Astrocyte (in vitro differentiated cells and primary cell): ENCODE measurements at places on chromosomes 4 and X.

DNA sequence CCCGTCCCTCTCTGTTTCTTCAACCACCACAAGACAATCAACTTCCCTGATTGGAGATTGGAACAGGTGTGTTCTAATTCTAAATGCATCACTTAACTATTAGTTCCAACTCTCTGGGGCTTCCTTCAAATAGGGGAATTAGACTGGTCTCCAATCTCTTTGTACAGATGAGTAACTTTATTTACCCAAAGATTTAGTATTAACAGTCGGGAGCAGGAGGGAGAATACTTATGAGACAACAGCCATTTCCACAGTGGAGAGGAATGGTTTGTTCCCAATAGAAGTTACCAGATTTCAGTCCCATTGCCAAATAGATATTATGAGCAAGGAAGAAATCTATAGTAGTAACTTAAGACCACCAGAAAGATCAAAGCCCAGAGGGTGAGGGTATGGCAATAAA lies 46.2 kb downstream of the CASK start:
- DNase-seq = no peak

DNA sequence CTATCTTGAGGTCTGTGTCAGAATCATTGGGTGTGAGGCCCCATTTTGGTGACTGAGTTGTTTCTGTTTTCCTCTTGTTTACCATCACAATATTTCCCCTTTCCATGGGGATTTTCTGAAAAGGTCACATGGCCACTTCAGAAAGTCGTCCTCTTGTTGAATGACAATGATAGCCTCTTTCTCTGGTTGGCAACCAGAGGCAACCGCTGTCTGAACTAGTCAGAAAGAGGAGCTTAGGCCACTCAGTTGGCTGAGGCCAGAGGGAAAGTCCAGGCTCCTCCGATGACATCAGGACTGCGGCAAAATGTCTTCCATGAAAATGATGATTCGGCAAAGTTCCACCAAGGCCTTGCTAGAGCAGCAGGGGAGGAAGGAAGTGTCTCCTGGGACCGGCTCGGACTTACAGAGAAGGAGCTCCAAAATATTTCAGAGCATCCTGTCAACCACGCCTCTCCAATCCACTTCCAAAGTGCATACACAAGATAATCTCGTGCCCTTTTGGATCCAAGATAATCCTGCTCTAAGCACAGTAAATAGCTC lies 19.1 kb upstream of the RBM47 start:
- DNase-seq = no peak

GRCh38 chr4:139331185-139331584 lies 28.9 kb upstream of the NDUFC1 start:
- peak; percentile 38 for DNase-seq

- no peak for DNase-seq
Measured at GRCh38 chr4:112706840-112707207, 69.9 kb downstream of the LARP7 start.

DNA sequence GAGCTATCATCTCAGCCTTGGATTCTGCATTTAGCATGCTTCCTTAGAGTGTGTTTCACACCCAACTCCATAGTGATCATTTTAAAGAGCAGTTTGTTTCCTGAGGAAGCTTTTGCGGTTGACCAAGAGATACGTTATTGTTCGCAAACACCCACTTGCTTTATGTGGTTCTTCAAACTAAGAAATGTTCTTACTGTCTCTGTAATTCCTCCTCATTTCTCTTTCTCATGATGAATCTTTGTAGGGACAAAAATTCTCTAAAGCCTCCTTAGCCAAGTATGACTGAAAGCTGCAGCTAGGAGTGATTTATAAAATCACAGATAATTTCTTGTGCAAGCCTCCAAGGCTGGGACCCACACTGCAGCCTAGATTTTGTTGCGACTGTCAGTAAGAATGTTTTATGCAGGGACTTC lies 10.0 kb downstream of the TNIP3 start:
- no peak for DNase-seq

- no peak for DNase-seq
Measured at GRCh38 chr4:81638698-81639097, 167.0 kb upstream of the RASGEF1B start.

DNA sequence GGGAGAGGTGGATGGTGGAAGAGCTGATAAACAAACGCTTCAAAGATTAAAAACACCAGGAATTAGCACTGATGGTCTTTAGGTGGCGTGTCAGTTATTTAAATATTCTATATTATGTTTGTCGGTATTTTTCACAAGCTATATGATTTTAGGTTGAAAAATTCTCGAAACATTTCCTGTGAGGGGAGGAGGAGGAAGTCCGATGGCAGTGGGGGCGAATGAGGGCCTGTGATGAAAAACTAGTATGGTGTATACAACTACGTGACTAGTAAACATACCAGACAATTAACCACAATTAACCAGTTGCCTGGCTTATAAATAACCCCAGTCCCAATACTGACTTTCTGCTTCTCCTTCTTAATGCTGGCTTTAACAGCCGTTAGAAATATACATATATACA lies 595 bp upstream of the NAP1L2 start:
- no peak for DNase-seq

GRCh38 chr4:118950224-118950623 lies 61.6 kb downstream of the SYNPO2 start:
- DNase-seq = no peak

- no peak for DNase-seq
Measured at GRCh38 chr4:141826260-141826659, 189.9 kb downstream of the IL15 start.

GRCh38 chr4:108559911-108560310 lies 60.5 kb upstream of the RPL34 start:
- DNase-seq = no peak

- DNase-seq = no peak
Measured at GRCh38 chr4:43496188-43496587, 603.7 kb downstream of the GRXCR1 start.

GRCh38 chr4:55857586-55857985 lies 4.1 kb downstream of the EXOC1 start:
- no peak for DNase-seq

DNA sequence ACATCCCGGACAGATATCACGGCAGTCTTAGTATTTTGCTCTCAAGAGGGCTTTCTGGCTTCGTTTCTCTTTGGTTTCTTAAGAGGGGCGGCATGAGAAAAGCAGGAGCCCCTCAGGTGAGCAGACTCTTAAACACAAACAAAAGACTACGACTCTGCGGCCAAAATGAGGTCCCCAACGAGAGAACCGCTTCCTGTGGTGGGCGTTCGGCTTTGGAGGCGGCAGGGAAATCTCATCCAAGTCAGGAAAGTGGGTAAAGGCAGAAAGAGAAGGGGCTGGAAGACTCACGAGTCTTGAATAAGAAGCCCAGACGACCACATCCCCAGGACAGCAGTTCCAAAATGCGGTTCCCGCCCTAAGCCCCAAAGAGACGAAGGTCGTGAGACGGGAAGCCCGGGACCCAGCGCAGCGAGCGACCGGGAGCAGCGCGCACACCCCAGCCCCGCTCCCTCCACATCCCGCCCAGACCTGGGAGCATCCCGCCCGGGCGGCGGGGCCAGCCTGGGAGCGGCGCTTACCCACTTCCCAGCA lies 409 bp downstream of the UGDH start:
- peak; percentile 9 for DNase-seq

GRCh38 chrX:71052721-71053120 lies 15.4 kb downstream of the SNX12 start:
- no peak for DNase-seq

DNA sequence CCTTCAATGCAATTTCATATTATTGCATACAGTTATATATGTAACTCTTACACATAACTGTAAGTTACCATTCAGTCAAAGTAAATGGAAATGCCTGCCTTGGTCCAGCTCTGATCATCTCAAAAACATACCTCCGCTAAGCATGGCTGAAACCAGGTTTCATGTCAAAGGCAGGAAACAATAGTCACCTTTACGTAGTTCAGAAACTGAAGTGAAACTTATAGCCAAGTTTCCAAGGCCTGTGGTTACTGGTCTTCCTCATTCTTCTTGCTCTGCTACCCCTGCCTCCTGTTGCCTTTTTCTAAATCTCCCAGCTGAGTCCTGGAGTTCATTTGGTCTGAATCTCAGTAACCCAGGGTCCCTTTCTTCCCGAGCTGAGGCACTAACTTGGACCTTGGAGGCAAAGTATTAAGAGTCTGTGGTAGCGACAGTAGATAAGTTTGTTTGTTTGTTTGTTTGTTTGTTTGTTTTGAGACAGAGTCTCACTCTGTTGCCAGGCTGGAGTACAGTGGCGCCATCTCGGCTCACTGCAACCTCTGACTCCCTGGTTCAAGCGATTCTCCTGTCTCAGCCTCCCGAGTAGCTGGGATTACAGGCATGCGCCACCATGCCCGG lies 30.8 kb downstream of the DAPP1 start:
- DNase-seq = no peak

DNA sequence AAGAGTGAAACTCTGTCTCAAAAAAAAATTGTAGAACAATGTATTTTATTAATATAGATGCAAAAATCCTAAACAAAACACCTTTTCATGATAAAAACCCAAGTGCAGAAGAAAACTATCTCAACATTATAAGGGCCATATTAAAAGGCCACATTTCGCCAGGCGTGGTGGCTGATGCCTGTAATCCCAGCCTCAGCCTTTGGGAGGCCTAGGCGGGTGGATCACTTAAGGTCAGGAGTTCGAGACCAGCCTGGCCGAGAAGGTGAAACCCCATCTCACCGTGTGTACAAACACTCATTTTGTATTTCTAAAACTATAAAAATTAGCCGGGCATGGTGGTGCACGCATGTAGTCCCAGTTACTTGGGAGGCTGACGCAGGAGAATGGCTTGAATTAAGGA lies 9.9 kb upstream of the FAM193A start:
- DNase-seq = no peak

DNA sequence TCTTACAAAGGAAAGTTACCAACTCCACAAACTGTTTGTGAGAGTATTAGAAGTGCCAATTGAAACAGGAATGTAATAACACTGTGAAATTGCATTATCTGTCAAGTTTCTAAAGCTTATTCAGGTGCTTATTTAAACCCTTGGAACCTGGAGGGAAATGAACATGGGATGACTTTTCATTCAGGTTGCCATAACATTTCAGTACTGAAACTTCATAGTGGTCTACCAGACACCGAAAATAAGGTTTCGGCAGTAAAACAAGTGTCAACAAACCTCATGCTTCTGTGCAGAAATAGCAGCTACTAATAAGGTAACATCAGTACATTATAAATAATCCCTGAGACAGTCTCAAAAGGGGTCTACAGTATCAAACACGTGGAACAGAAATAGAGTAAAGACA lies 890.7 kb upstream of the INTU start:
- no peak for DNase-seq

DNA sequence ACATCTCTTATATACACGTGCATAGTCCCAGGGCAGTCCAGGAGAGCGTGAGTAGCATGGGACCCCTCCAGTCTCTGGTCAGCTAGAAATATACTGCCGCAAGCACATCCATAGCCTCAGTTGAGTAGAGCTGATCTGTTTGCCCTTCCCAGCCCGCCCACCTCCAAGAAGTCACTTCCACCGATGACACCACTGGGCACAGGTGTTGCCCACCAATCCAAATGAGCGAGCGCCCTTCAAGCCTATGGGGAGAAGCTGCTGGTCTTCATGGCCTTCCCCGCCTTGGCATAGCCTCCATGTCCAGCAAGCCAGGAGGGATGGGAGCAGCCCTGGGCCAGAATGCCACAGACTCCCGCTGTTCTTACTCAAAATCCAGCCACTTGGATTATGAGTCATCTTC lies 10.2 kb downstream of the DUSP9 start:
- DNase-seq = no peak

DNA sequence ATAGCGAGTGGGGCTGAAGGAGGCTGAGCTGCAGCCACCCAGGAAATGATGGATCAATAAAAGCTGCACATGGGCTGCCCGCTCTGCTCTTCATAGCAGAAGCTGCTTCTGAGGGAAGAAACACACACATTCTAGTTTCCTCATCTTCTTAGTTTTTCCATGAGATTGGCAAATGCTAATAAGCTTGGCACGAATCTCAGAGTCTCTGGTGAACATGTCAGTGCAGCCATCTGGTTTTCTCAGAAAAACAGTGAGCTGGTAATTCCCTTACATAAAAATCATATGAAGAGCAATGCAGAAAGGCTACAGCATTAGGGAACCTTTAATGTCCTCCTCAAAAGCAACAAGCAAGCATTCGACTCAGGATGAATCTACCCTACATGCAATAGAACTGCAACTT lies 69.9 kb downstream of the GATB start:
- peak; percentile 31 for DNase-seq

GRCh38 chr4:158758703-158759102 lies 10.1 kb upstream of the FNIP2 start:
- no peak for DNase-seq

DNA sequence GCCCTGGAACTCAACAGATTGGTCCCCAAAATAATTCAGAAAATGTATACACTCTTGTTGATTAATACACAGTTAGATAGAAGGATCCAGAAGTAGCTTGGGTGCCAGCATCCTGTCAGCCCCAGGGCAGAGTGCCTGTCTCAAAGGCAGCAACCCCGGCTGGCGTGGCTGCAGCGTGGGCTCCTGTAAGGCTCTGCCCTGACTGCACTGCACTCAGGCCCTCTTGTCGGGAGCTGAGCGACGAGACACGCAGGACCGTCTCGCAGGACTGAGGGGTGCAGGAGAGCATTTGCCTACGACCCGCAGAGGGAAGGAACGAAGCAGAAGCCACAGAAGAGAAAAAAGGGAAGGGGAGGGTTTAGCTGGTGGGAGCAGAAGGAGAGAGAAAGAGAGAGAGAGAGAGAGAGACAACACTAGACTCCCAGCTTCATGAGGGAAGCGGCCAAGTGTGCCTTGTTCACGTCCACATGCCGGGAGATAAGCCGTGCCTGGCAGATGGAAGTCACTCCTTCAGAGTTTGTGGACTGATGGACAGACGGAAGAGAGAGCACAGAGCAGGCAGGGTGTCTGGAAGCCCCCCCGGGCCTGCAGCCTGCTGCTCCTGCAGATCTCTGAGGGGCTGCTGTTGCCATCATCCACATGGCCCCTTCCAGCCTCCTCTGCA lies 38.7 kb upstream of the HELT start:
- no peak for DNase-seq

DNA sequence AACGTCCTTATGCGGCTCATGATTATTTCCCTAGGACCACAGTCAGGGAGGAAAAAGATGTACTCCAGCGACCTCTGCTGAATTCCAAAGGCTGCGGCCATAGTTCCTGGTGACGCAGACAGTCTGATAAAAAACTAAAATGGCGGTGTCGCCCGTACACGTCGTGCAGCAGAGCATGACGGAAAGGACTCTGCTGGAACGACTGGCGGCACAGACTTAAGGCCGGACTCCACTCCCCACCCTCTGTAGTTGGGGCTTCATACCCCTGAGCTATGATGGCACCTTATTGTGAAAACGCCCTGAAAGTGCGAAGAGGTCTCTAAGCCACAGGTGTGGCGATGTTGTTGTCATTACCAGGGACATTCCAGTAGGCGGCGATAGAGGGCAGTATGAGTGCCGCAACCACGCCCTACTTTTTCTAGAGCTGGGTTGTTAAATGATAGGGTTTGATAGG lies 90.0 kb upstream of the EDA2R start:
- peak; percentile 16 for DNase-seq

DNA sequence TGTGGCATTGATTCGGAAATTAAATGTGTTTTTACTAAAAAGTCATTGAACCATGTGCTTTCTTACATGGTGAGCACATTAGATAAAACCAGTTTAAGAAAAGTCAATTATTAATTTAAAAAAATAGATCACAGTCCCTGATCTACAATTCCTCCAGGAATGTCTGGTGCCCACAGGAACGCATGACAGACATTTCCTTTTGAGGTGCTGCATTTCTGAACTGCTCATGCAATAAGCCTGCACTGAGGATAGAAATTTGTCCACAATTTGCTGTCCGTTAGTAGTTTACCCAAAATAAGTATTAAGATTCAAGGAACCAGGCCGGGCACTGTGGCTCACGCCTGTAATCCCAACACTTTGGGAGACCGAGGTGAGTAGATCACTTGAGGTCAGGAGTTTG lies 8.2 kb upstream of the ADAMTS3 start:
- no peak for DNase-seq
